DMS79 treated with DMSO at 0.1 percent for 48 hours (cell line): ENCODE measurements at places on chromosomes 7 and 10.

- DNase-seq = no peak
Observed at GRCh38 chr7:149706398-149706797, 67.0 kb downstream of the ZNF467 start.

- DNase-seq = no peak
Observed at GRCh38 chr7:158512869-158513268, 74.8 kb downstream of the PTPRN2 start.

- DNase-seq = no peak
Observed at GRCh38 chr7:157493017-157493416, 156.2 kb downstream of the DNAJB6 start.

GRCh38 chr7:155556763-155557162 lies 10.4 kb upstream of the CNPY1 start:
- DNase-seq = no peak

- no peak for DNase-seq
Observed at GRCh38 chr10:93070378-93071176, 3.1 kb upstream of the CYP26A1 start.

DNA sequence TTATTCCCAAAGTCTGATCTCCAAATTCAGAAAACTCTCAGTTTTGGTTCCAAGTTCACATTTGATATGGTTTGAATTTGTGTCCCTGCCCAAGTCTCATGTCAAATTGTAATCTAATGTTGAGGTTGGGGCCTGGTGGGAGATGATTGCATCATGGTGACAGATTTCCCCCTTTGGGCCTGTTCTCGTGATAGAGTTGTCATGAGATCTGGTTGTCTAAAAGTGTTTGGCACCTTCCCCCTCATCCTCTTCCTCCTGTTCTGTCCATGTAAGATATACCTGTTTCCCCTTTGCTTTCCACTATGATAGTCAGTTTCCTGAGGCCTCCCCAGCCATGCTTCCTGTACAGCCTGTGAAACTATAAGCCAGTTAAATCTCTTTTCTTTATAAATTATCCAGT lies 138.6 kb downstream of the ARL4A start:
- DNase-seq = no peak

DNA sequence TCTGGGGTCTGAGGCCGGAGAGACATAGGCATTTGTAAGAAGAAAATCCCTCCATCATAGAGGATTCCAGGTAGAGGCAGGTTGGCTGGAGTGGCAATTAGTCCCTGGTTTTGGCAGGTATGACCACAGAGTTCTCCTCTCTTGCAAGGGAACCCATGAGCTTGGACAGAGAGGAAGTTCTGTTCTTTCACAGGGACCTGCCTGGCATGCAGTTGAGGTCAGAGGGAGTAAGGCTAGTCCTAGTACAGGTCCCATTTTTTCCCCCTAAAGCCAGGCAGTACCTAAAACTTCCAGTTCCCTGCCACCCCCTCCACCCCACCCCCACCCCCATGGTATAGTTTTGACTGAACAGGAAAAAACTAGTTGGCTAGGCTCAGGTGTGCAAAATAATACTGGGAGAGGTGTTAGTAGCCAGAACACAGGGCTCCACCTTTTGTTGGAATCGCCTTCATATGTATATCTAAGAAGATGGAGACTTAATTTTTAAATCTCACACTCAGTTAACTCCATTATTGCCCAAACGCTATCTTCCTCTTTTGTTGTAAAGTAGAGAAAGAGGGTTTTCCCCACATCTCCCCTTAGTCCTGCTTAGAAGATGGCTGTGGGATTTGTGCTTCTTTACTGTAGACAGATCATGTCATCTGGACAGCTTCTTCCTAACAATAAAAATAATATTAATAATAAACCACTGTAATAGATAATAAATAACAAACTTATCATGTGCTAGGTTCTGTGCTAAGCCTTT lies 188.1 kb downstream of the TCF7L2 start:
- no peak for DNase-seq

DNA sequence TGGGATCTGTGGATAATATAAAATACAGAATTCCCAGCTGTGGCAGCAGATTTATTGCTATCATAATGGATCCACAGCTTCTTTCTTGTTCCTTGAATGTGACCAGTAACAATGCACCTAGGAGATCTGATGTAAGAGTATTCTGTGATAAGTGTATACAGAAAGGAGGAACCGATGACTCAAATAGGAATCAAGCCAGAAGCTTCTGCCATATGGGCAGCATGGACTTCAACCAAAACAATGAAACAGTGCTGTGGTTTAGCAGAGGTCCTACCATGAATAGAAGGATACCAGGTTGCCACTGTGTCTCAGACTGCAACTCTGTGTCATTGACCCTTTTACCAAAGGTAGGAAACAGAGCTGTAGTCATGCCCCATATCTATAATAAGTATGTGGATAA lies 81.8 kb downstream of the PTPRZ1 start:
- DNase-seq = no peak

- DNase-seq = no peak
Observed at GRCh38 chr7:155533120-155533826, 13.1 kb downstream of the CNPY1 start.

- no peak for DNase-seq
Observed at GRCh38 chr10:60305380-60305892, 84.2 kb downstream of the ANK3 start.

DNA sequence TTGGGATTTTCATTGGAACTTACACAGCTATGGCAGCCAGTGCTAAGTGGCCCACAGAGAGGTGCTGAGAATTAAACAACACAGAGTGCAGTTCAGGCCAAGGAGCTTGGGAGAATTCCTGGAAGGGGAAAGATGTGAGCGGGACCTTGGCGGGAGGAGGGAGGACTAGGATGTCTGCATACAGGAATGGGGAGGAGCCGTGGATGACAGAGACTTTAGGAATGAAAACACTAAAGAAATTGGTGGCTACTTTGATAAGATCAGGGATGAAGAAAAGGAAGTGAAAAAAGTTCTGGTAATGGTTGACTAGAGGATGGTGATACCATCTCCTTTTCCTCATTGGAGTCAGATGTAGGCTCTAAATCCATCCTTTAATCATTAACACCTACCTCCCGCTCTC lies 234.2 kb upstream of the FZD8 start:
- no peak for DNase-seq

- no peak for DNase-seq
Observed at GRCh38 chr7:86282014-86282682, 361.6 kb upstream of the GRM3 start.

GRCh38 chr10:113158183-113158582 lies 208.1 kb downstream of the TCF7L2 start:
- no peak for DNase-seq

GRCh38 chr7:157402388-157402703 lies 65.5 kb downstream of the DNAJB6 start:
- no peak for DNase-seq

DNA sequence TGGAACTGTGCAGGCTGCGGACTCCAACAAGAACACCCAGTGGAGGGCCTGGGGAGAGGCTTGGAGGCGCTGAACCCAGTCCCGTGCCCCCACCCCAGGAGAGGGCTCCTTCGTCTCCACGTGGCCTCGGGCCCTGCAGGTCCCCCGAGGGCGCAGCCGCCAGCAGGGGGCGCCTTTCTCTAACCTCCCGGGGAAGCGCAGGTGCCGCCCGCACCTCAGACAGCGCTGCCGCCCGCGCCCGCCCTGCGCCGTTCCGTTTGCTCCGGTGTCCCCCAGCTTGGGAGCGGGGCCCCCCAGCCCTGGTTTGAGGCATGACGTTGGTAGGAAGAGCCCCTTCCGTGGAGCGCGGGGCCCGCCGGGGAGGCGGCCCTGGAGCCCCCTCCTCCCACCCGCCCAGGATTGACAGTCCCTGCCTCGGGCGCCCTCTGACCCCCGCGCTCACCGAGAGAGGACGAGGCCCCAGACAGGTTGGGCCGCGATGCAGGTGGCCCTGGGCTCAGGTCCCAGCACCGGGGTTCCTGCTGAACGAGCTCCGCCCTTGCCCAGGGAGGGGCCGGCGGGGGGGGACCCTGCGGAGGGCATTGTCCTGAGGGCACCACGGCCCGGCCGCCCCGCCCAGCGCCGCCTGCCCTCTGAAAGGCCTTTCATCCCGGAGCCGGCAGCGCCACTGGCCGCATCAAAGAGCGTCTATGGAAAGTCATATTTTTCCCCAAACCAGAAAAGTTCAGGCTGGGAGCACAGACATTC lies 42.8 kb downstream of the FOXL3 start:
- peak; percentile 54 for DNase-seq

DNA sequence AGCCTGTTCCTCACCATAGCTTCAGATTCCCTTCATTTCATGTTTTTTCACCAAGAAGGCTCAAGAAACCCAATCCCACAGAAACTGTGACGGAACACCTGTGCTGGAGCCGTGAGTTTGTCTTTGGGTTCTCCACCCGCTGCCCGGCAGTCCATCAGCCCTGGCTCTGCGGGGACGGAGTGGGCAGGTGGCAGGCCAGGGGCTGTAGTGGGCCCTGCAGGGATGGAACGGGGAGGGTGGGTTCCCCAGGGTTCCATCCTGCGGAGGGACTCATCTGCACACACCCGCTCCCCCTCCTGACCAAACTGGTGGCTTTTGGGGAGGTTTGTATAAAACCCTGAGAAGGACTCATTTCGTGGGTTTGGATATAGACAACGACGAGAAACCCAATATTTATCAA lies 15.0 kb downstream of the CYP17A1 start:
- no peak for DNase-seq

DNA sequence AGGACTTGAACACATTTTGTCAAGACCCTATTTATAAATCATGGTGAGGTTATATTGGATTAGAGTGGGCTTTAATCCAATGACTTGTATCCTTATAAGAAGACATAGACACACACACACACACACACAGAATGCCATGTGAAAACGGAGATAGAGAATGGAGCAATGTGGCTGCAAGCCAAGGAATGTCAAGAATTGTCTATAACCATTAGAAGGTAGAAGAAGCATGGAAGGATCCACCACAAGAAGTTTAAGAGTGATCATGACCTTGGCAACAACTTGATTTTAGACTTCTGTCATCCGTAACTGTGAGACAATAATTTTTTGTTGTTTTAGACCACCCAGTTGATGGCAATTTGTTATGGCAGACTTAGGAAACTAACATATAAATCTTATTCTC lies 514.2 kb downstream of the TFEC start:
- DNase-seq = no peak

DNA sequence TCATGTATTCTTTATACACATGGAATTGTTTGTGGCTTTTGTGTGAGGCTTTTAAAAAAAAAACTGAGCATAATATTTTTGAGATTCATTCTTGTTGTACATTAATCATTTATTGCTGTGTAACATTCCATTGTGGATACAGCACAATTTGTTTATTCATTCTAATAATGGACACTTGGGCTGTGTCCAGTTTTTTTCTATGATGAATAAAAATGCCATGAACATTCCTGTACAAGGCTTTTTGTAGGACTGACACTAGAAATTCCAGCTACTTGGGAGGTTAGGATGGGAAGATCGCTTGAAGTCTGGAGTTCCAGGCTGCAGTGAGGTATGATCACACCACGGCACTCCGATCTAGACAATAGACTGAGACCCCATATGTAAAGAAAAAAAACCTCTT lies 254.3 kb upstream of the CACNA2D1 start:
- no peak for DNase-seq

DNA sequence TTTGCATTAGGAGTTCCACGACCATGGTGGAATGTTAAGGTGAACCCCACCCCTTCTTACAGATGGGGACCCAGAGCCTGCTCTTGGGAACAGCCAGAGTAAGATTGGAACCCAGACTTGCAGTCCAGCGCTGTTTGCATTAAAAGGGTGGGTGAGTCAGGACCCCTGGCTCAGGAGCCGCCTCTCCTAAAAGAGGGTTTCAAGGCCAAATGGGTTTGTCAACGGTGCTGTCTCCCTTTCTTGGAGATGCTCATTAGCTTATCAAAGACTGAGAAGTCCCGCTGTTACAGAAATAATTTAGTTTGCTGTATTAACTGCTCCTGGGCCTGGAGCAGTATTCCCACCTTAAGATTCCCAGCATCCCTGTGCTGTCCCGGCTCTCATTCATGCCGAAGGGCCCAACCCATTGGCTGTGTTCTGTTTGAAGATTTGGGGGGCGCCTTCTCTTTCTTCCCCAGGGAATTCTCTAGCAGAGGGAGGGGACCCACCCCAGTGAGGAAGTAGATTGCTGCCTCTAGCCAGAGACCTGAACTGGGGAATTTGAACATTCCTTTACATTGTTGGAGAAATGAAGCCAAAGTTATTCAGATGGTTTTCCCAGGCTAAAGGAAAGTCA lies 1.8 kb downstream of the MARVELD1 start:
- no peak for DNase-seq

DNA sequence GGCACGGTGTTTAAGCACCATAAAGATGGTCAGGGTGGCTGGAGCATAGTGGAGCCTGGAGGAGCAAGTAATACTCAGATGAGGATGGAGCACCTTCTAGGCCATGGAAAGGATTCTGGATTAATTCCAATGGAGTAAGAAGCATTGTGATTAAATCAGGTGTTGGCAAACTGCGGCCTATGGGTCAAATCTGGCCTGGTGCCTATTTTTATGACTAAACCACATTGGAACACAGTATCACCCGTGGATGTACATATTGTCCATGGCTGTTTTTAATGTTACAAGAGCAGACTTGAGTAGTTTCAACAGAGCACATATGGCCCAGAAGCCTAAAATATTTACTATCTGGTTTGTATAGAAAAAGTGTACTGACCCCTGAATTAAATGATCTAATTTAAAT lies 49.9 kb upstream of the TMEM248 start:
- DNase-seq = no peak

GRCh38 chr10:79221110-79222051 lies 125.9 kb upstream of the PPIF start:
- DNase-seq = no peak

GRCh38 chr7:51046482-51046881 lies 263.8 kb upstream of the GRB10 start:
- DNase-seq = no peak

DNA sequence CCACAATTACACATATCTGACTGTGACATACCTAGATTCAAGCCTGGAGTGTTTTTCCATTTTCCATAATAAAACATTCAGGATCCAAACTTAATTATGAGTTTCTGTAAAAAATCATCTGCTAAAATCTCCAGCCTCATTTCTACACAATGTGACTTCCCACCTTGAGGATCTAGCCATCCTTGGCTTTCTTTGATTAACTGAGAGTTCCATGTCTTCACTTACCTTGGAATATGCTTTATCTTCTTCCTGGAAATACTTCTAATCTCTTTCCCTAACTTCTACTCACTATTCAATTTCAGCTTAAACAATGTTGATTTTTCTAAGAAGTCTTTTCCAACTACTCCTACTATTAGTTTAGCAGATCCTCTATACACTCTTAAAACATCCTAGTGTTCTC lies 16.5 kb upstream of the GIMAP2 start:
- no peak for DNase-seq

DNA sequence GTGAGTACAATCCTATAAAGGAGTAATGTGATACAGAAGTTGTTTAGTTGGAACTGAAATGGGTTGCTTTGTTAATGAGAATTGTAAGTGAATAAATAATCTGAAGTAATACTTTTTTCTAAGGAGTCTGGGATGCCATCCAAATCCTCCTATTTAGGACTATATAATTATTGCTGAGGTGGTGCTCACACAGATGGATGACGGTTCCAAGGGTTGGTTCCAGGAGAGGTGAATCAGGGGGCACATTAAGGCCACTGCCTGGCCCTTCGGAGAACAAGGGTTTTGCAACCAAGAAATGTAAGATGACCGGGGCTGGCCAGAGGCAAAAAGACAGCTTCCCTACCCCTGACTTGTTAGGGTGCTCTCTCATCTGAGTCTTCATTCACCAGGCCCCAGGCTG lies 352.7 kb downstream of the PHTF2 start:
- peak; percentile 88 for DNase-seq

GRCh38 chr10:125134916-125135770 lies 25.2 kb downstream of the CTBP2 start:
- no peak for DNase-seq

GRCh38 chr7:47944536-47945260 lies 3.6 kb downstream of the PKD1L1 start:
- no peak for DNase-seq
